Stimulated activated CD4-positive, alpha-beta T cell treated with anti-CD3 and anti-CD28 coated beads, Interleukin-15, amount 100 ng/mL, for 24 hours (primary cell): ENCODE measurements at places on chromosomes 12 and 14.

DNA sequence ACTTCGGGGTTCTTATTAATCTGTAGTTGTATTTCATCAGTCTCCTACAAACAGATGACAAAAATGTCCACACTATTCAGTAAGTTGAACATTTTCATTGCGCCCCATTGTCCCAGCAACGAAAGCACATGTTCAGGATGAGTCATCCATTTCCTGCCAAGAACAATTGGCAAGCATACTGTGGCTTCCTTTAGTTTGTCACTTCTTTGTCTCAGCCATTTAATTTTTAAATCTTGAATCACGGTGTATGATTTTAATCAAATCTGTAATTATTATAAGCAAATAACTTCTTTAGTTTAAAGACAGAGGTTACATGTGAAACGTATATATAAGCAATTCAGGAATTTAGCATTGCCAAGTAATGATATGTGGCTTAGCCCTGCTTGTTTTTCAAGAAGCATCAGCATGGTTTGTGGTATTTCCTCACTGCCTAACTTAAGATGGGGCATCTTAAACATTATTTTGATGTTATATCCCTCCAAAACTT, 211.3 kb upstream of the KRR1 start:
- DNase-seq, result peak; percentile 32

- no peak for DNase-seq
Measured at GRCh38 chr12:110934093-110934852, 13.9 kb upstream of the MYL2 start.

GRCh38 chr14:89309670-89310177, 107.3 kb downstream of the FOXN3 start:
- no peak for DNase-seq

GRCh38 chr14:70098250-70098809, 90.4 kb downstream of the SLC8A3 start:
- DNase-seq, result no peak

DNA sequence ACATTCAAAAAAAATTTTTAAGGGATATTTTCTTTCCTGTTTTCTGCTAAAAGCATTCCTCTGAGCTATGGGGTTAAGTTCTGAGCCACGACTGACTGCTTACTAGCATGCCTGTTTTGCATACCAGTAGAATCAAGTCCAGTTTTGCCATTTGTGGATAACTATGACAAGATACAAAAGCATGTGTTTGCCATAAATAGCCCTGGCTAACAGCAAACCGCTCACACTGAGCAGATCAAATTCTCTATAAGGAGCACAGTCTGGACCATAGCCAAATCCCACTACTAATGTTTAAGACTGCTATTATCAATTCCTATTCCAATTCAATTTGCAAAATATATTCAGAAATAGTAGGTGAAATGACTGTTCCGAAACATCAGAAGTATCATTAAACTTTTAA, 3.2 kb downstream of the CFL2 start:
- no peak for DNase-seq

DNA sequence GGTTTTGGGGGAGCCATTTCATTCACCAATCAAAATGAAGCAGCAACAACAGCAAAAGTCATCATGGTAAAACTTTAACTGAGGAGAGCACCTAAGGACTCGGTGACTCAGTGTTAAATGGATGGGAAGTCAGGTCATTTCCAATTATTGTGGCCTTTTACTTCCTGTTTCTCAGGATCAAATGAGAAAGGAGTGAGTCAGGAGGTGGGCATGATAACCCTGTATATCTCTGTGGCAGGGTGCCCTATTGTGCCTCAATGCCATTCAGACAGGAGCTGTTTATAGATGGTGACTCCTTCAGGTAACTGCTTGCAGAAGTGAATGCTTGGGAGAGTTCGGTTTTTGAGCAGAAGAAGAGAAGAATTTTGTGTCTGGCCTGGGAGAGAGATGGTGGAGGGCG, 135.5 kb upstream of the CPM start:
- DNase-seq, result peak; percentile 29
